CD4-positive, alpha-beta T cell treated with Interleukin-6 at 100 ng/mL for 8 hours (primary cell): ENCODE measurements at places on chromosomes 2 and 18.

DNA sequence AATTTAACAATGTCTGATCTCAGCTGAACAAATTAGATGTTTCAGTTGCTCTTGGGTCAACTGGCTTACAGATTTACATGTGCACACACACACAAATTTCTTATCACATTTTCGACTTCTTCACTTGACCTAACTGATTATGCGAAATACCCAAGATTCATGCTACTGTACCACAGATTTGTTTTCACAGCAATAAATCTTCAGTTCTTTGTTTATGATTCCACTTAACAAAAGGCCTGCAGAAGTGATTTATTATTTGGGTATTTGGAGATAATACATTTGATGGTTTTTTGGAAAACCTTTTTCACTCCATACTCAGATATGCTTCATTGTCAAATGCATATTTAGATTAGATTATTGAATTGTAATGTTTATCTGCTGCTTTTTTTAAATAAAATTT is 129.0 kb downstream of the GALNT1 start:
- DNase-seq, result no peak

DNA sequence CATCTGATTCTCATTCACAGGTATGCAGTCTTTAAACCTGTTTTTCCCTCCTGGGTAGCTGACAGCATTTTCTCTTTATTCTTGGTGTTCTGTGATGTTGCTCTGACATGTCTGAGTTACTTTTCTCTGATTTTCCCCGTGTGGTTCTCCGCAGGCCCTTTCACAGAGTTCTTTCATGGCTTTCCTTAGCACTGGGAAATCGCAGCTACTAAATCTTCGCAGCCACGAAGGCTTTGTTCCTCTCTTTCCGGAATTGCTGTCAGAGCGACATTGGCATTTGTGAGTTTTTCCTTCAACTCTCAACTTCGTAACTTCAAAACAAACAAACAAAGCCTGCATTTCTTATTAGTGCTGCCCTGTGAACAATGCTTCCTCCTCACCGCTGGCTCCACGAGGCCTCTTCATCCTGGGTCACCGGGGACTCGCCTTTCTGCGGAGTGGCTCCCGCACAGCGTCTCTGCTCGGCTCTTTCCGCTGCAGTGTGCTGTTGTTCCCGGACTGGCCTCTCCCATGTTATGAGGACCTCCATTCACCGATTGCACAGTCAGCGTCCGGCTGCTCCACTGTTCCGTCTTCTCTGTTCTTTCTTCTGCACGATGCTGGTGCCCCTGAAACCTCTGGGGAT is 16.1 kb downstream of the COLEC11 start:
- no peak for DNase-seq

GRCh38 chr18:49584394-49584793 is 22.5 kb downstream of the LIPG start:
- DNase-seq, result no peak

GRCh38 chr2:66456183-66457041 is 21.5 kb downstream of the MEIS1 start:
- DNase-seq, result no peak

- no peak for DNase-seq
Measured at GRCh38 chr18:11906926-11907874, 917 bp downstream of the MPPE1 start.

DNA sequence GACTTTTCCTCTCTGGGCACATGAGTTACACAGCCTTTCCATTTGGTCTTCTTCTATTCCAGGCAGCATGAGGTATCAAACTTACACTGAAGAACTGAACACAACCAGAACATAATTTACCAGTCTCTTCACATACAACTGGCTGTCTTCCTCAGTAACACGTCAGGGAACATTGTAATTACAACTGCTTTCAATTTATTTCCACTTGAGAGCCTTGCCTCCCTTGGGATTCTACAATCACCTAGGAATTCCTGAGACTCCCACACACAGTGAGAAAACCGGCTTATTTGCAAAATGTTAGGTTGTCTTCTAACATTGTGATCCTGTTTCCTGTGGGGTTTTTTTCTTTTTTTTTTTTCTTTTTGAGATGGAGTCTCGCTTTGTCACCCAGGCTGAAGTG is 149.9 kb downstream of the TMX3 start:
- DNase-seq, result no peak

GRCh38 chr2:151138507-151138906 is 123.2 kb downstream of the RBM43 start:
- DNase-seq, result no peak

GRCh38 chr2:11212645-11213044 is 57.4 kb downstream of the SLC66A3 start:
- DNase-seq, result no peak

GRCh38 chr2:12675352-12675795 is 41.4 kb upstream of the TRIB2 start:
- no peak for DNase-seq

GRCh38 chr2:53840580-53840979 is 19.2 kb downstream of the GPR75 start:
- no peak for DNase-seq

- DNase-seq, result no peak
Measured at GRCh38 chr2:151575338-151575737, 158.9 kb downstream of the NEB start.

GRCh38 chr18:59910967-59911366 is 11.2 kb downstream of the PMAIP1 start:
- DNase-seq, result no peak

DNA sequence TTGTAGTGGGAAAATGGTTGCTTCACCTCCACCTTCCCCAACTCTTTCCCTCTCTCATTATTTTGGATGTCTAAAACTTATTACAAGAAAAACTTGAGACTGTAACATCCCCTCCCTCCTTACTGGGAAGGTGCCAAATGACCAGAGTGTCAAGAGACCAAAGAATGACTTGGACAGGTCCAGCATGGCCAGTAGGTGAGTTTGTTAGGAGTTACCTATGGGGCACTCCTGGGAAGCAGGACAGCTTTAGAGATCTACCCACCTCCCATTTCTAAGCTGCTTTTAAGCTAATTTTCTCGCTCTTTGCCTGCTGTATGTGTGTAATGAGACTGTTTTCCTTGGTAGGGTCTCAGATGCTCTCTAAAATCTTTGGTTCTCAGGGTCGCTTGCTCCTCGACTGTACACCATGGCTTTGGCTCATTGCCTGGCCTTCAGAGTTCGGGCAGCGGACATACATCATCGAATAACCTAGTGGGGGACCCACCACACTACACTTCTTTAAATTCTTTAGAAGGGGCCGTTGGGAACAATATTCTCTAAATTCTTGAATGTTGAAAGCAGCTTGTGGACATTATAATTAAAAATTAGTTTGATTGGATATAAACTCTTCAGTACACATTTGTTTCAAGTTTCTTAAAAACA is 45.2 kb downstream of the SLC30A6 start:
- no peak for DNase-seq

DNA sequence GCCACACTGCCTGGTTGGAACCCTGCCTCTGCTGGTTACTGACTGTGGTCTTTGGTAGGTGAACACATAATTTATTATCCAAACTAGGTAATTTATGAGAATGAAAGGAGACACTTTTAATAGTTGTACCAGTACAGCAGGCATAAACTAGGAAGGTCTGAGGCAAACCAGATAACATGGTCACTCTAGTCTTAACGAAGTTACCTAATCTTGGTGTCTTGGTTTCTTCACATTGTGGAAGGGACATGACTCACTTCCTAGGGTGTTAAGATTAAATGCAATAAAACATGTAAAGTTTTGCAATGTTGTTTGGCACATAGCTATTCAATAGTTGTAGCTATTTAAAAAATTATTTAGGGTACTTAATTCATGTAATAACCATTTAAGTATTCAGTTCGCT is 23.3 kb downstream of the SPTBN1 start:
- DNase-seq, result no peak

GRCh38 chr2:188892636-188893035 is 81.5 kb upstream of the COL3A1 start:
- no peak for DNase-seq

GRCh38 chr2:168632709-168633121 is 169.7 kb upstream of the NOSTRIN start:
- DNase-seq, result no peak

DNA sequence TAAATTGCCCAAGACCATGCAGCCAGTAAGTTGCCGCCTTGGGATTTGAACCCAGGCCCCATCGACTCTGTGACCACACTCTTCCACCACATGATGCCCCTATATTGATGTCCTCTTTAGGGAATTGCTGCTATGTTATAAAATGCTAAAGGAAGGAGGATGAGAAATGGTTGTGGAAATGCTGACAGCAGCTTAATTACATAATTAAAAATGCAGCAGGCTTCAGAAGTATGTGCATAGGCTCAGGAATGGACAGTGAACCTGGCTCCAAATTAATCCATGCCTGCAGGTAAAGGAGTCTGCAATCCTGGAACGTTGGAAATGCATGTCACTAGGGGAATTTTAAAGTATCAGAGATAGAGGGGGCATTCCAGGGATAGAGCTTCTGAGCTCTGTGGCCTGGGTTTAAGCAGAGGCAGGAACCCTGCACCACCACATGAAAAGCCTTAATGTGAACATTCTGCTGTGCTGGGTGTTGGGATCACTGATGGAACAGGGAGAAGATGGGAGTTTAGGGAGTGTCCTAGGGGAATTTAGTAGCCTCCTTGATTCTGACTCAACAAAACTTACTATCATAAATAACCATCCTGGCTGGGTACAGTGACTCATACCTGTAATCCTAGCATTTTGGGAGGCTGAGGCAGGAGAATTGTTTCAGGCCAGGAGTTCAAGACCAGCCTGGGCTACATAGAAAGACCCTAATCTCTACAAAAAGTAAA is 76.1 kb upstream of the CCDC85A start:
- DNase-seq, result no peak

GRCh38 chr2:114201781-114202180 is 240.7 kb upstream of the DPP10 start:
- no peak for DNase-seq

DNA sequence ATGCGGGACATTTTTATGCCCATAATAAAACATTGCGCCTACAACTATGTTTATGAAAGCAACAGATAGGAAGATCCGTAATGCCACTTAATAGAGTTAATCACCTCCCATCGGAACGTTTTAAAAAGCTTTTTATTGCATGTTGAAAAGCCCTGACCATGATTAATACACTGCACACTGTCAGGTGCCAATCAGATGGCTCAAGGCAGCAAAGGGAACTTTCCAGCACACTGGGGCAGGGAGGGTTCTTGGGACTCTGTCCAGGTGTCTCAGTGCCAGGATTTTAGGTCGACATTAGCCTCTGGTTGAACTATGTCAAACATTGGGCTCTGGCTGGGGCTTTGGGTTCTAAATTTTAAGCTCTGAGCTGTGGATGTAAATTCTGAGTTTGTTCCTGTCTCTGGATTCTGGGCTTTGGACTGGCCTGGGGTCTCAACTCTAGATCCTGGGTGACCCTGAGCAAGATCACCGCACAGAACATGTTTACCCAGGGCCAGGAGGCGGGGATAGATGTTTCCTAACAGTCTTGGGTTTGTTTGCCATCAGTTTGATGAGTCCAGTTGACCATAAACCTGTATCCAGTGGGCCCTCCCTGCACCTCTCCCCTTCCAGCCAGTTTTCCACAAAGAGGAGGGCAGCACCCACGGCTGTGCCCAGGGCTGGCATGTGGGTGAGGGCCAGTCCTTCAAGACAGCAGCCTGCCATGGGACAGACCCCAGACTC is 262.7 kb downstream of the ATAD2B start:
- DNase-seq, result no peak

DNA sequence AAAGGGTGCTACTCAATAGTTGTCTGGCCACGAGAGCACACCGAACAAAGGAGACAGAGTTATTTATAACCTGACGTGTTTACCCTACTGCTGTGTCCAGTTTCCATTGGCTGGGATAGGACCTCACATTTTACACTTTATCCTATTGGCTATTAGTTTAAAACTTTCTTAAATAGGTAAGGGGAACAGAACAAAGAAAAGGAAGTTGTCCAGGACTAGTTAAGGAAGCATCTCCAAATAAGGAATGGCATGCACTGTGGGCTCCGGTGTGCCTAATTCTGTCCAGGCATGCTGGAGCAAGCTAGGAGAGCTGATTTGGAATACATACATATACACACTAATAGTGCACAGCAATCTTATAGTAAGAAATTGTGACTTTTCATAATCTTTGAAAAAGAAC is 72.2 kb downstream of the CAB39 start:
- no peak for DNase-seq

GRCh38 chr2:216160786-216161185 is 51.6 kb downstream of the XRCC5 start:
- DNase-seq, result no peak

- no peak for DNase-seq
Measured at GRCh38 chr2:1544478-1545069, 131.3 kb downstream of the TPO start.

GRCh38 chr2:43241558-43241957 is 15.2 kb upstream of the ZFP36L2 start:
- DNase-seq, result no peak

GRCh38 chr2:45963816-45964215 is 312.3 kb downstream of the PRKCE start:
- no peak for DNase-seq

DNA sequence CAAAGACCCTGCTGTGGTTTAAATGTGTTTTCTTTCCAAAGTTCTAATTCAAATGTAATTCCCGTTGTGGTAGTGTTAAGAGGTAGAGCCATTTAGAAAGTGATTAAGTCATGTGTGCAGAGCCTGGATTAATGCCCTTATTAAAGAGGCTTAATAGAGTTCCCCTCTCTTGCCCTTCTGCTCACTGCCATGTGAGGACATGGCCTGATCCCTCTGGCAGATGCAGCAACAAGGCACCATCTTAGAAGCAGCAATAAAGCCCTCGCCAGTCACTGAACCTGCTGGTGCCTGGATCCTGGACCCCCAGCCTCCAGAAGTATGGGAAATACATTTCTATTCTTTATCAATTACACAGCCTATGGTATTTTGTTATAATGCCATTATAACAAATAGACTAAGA is 485.2 kb downstream of the DCDC2C start:
- DNase-seq, result no peak

GRCh38 chr2:176555781-176556180 is 286.5 kb downstream of the MTX2 start:
- DNase-seq, result no peak

DNA sequence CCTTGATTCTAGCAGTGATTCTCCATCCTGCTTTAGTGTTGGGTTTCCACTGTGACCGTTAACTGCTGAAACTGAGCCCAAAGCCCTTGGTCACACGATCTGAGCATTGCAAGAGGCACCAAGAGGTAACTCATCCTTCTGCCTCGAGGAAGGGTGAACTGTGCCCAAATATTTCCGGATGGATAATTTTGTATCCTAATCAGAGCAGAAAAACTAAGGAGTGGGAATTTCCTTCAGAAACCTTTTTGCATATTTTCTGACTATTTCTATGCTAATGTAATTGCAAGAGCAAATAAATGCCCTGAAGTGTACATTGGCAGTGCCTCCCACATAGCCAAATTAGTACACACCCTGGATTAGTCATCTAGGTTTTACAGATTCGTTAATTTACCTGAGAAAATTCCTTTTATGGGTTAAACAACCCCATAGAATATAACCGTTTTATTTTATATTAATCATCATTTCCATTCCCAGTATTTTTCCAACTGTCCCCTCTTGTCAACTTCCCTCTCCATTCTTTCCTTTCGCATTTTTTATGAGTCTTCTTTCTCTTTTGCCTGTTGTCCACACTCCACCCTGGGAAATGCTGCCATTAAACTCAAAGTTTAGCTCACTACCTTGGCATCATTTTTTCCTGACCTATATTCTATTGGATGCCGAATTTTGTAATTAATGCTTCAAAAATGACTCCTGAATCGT is 31.7 kb upstream of the COBLL1 start:
- DNase-seq, result no peak
